ENCODE measurements at places on chromosomes 5 and 9.

GRCh38 chr9:249025-249424 lies 34.4 kb downstream of the DOCK8 start:
- peak; percentile 51 for DNase-seq

- DNase-seq, result no peak
Observed at GRCh38 chr5:72383726-72384125, 63.6 kb downstream of the PTCD2 start.

DNA sequence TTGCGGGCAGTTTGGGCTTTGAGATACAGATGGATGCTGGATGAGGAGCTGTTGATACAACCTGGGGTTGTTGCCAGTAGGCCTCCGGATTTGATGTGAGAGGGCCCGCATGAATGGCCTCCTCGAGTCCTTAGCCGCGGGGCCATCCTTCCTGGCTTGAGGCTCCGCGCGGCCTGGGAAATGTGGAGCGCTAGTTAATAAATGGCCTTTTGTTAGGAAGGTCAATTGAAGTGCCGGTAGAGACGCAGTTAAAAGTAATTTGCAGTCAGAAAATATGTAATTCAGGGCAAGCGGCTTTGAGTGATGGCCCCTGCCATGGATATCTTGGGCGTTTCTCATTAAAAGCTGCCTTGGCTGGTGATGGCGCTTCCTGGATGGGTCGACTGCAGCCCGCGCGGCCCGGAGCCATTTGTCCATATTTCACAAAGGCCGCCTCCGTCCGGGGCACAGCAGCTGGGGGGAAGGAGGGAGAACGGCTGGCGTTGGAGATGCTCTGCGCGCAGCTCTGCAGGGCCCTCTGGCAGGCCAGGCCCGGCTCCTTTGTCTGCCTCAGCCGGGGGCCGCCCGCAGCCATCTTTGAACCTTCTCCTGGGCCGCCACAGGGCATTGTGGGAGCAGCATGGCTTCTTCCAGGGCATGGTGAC lies 11.2 kb downstream of the MVB12B start:
- no peak for DNase-seq

DNA sequence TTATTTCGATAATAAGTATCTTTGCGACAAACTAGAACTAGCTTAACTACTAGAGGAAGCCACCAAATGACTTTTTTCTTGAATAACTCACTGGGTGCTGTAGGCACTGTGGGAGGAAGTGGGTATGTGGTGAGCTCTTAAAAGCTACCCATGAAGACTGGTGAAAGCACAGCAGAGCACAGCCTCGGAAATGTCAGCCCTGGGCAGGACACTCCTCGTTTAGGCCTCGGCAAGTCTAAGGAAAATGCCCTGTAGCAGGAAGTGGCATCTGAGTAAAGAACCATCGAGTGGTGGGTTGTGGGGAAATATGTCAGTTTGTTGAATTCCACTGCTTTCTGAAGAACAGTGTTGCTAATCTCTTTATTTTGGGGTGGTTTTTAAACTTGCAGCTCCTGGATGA lies 44.0 kb upstream of the NCS1 start:
- peak; percentile 86 for DNase-seq

GRCh38 chr9:106799152-106799551 lies 63.8 kb upstream of the ZNF462 start:
- no peak for DNase-seq

DNA sequence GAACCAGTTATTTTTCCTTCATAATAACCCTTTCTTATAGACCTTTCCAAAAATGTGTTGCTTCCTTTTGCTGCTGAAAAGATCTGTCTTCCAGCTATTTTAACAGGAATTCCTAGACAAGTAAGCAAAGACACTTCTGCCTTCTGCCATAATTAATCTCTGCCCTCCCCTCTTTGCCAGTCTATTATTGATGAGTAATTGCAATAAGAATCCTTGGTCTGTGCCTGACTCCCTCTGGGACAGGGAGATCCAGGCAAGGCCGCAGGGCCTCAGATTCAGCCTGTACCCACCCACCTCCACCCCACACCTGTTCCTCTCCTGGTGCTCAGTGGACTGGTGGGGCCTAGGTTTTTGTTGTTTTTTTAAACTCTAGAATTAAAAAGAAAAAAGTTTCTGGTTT lies 8.3 kb downstream of the FOXD1 start:
- DNase-seq, result no peak

GRCh38 chr5:113178073-113178779 lies 201.6 kb downstream of the DCP2 start:
- DNase-seq, result no peak

DNA sequence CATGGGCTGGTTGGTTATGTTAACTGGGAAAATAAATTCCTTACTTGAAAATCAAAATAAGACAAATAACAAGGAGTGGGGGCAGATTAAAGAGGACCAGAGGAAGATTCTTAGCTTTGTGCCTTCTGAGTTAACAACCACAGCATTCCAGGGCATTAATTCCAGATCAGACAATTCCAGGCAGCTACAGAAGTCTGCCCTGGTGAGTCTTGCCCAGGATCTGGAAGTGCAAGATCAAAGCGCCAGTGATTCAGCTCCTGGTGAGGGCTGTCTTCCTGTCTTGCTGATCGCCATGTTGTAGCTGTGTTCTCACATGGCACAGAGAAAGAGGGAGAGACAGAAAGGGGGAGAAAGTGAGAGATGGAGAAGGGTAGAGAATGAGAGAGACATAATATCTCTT lies 65.6 kb downstream of the ANXA2R start:
- DNase-seq, result no peak

GRCh38 chr9:18149471-18150011 lies 324.4 kb upstream of the ADAMTSL1 start:
- no peak for DNase-seq

DNA sequence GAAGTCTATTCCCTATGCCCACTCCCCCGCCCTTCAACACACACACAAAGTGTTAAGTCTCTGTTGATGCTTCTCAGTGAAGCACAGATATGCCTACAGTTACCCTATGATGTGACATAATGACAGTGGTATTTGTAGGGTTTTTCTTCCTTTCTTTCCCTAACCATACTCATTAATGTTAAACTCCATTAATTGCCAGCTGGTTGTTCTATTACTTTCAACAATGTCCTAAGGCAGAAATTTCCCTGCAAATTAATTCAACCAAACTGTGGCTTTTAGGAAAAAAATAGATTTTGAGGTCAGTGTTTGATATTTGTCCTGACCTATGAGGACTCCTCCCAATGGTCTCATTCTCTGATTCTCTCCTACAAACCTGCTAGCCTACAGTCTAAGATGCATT lies 38.2 kb upstream of the SLCO6A1 start:
- DNase-seq, result no peak

- DNase-seq, result no peak
Observed at GRCh38 chr5:37532976-37533740, 154.0 kb downstream of the WDR70 start.

GRCh38 chr9:136245219-136246150 lies at the start of gene QSOX2:
QSOX2 (minus strand) TSS chr9:136245812; CDS start chr9:136245803, 9 bp downstream.
- DNase-seq, result peak; percentile 80

DNA sequence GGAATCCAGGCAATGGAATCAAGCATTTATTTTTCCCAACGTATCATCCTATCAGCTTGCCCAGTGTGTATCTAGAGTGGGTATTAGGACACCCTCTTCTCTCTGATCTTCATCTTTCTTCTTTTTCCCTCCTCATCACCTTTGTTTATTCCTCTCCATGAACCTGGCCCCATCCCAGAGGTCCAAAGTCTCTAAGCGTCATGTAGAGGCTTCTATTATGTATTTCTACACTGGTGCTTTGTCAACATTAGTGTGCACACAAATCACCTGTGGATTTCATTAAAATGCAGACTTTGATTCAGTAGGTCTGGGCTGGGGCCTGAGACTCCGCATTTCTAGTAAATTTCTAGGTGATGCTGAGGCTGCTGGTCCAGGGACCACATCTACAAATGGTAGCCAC lies 19.8 kb upstream of the PIP5K1B start:
- no peak for DNase-seq

DNA sequence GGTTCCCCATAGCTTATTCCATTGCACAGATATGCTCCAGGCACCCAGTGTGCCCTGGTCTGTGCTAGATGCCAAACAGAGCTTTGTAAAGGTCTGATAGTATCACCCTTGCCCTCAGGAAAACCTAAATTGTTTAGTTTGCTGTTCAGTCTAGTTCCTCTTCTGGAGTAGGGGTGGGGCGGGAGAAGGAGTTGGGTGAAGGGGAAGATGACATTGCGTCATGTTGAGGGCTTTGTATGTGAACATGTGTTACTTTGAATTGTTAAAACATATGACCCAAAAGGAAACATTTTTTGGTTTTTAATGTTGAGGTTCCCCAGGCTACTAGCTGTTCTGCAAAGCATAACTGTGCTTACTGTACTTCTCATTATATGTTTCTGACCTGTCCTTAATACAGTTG lies 40.6 kb downstream of the HACD4 start:
- no peak for DNase-seq

Data from central memory CD4-positive, alpha-beta T cell (primary cell).